Activated CD4-positive, alpha-beta memory T cell treated with anti-CD3 and anti-CD28 coated beads, Interleukin-2, amount 10 ng/mL, durations not matched to agents 7 days and 5 days (primary cell): ENCODE measurements at places on chromosomes 4 and X. TPM values are rescaled to one million over a fixed set of nuclear protein-coding genes. Genes with fewer than 3 reads are reported as not detected.
A peak's percentile ranks its signal among the peaks of the same experiment; 100 is the strongest.

DNA sequence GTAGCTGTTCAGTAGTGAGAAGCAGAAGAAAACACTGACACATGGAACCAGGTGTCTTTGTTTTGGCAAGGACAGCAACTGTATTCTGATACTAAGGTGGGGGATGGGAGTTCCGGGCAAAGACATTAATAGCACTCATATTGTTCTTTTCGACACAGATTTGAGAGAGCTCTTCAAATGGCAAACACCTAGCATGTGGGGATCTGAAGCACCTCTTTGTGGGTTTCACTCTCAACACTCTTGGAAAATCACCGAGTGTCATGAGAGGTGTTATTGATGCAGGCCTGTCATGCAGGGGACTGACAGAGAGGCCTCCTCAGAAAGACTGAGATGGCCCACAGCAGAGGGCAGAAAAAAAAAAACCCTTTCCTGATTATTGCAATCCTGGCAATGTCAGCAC is 228.4 kb upstream of the VCX start:
- DNase-seq: no peak
- H3K4me1 ChIP-seq: no peaks in the 10 kb centered on the region
- no peaks in the 10 kb centered on the region for H3K27me3 ChIP-seq
- no peak overlapping the region for H3K27ac ChIP-seq
- H3K4me3 ChIP-seq: no peak overlapping the region

DNA sequence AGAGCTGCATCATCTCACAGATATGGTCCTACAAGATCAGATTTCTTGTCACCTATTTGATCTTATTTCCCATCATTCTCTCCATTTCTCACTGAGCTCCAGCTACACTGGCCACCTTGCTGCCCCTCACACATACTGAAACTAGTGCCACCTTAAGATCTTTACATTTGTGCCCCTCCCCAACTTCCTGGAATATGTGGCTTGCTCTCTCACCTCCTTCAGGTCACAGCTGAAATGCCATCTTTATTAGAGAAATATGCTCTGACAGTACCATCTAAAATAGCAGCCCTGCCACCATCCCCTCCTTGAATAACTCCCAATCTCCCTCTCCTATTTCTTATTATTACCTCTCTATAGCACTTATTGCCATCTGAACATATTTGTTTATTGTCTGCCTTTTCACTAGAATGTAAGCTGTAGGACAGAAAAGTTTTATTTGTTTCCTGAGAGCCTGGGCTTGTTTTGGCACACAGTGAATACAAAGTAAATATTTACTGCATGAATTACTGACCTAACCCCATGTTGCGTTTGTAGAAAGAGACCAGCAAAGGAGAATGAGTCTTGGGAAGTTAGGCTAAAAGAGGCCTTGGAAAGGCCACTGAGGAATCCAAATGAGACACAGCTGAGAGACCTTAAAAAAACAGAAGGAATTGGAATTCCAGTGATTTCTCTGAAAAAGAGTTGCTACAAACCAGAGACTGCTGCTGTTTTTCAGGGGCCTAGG is 22.7 kb downstream of the DYNLT3 start:
- peaks cover 20% of the 10 kb centered on the region for H3K4me1 ChIP-seq
- no peaks in the 10 kb centered on the region for H3K36me3 ChIP-seq
- H3K4me3 ChIP-seq: no peak overlapping the region
- DNase-seq: no peak
- H3K27me3 ChIP-seq: no peaks in the 10 kb centered on the region

OPN1MW2 gene
- not detected for total RNA-seq

- H3K27ac ChIP-seq: no peak overlapping the region
- peaks cover 9% of the 10 kb centered on the region for H3K27me3 ChIP-seq
- H3K4me1 ChIP-seq: peaks cover 51% of the 10 kb centered on the region
- DNase-seq: no peak
Measured at GRCh38 chr4:168857009-168857408, 153.0 kb downstream of the CBR4 start.

DNA sequence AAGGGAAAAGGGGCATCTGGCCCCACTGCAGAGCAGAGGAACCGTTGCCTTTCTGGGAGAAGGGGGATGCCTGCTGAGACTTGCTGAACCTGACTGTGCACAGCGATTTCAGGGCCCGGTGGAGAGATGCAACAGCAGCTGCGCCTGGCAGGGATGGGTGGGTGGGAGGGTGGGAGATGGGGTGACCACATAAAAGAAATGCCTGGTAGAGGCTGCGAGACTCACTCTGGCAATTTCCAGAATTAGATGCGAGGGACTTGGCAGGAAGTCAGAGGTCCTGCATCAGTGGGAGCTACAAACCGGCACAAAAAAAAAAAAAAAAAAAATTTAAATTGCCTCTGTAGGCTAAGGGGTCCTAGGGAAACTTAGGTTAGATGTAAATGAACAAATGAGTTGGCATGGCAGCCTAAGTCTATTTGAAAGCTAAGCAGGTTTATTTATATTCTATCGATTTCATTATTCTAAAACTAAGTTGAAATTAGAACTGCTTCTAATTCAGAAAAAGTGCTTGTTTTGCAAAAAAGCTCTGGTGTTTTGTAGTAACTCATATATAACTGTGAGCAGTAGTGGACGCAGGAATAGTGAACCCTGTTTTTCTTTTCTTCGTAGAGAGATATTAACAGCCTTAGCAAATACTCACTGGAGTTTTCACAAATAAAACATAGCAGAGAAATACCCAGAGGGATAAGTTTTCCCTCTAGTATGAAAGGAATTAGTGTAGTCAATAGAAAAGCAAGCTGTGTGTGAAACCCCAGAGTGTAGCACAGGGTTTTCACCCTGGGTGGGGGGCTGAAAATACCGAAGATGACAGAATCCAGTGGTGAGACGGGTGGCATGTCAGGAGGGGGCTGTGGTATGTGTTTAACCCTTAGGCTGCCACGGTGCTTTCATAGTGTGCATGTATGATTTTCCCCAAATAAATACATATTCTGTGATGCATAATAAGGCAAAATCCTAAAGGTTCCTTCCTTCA is 130.1 kb downstream of the EGF start:
- no peak overlapping the region for H3K4me3 ChIP-seq
- peaks cover 2% of the 10 kb centered on the region for H3K4me1 ChIP-seq
- no peaks in the 10 kb centered on the region for H3K36me3 ChIP-seq
- no peak overlapping the region for H3K27ac ChIP-seq
- DNase-seq: no peak
- H3K27me3 ChIP-seq: peaks cover 6% of the 10 kb centered on the region

DNA sequence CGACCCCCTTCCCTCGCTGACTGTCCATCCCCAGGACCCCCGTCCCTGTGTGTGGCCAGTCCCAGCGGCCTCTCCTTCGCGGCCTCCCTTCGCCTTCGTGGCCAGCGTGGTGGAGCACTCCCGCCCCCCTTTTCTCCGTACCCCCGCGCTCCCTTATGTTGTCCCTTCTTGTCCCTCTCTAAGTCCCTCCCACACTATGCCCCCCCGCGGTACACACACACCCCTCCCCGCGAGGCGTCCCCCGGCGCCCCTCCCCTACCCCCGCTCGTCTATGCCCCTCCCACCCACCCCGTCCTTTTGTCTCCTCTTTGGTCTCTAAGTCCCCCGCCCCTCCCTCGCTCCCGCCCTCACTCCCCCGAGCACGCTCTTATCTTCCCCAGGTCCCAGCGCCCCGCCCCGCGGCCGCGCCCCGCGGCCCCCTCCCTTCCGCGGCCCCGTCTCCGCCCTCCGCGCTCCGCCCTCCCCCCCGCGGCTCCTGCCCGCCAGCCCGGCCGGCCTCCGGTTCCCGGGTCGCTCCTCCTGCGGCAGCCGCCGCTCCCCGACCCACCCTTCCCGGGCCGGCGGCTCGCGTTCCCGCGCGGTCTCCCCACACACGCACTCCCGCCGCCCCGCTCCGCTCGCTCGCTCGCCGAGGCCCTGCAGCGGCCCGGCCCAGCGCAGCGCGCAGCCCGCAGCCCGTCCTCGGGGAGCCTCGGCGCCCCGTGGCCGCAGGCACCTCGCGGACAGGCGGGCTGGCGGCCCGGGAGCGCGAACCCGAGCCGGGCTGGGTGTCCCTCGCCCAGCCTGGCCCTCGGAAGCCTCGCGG is 26.3 kb downstream of the UTP14A start:
- peak; percentile 87 for DNase-seq
- peaks cover 6% of the 10 kb centered on the region for H3K4me1 ChIP-seq
- peak overlapping the region; percentile 80 for H3K4me3 ChIP-seq
- H3K27ac ChIP-seq: peak overlapping the region; percentile 91

DNA sequence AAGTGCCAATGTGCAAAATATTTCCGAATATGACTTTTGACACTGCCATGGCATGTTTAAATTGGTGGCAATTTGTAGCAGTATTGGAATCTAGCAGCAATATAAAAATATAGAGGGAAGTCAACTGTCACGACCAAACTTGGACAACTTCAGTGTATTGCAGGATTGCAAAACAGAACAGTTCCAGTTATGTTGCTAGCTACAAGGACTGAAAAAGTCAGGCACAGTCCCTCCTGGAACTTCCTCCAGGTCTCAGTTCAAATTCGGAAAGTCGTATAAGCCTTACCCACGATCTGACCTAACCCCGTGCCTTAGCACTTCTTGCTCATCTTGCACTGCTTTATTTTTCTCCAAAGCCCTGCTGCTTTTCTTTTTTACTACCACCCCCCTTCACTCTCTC is 390.0 kb upstream of the GALNT7 start:
- H3K4me3 ChIP-seq: no peak overlapping the region
- H3K36me3 ChIP-seq: no peaks in the 10 kb centered on the region
- H3K27me3 ChIP-seq: no peaks in the 10 kb centered on the region
- no peak overlapping the region for H3K27ac ChIP-seq

DNA sequence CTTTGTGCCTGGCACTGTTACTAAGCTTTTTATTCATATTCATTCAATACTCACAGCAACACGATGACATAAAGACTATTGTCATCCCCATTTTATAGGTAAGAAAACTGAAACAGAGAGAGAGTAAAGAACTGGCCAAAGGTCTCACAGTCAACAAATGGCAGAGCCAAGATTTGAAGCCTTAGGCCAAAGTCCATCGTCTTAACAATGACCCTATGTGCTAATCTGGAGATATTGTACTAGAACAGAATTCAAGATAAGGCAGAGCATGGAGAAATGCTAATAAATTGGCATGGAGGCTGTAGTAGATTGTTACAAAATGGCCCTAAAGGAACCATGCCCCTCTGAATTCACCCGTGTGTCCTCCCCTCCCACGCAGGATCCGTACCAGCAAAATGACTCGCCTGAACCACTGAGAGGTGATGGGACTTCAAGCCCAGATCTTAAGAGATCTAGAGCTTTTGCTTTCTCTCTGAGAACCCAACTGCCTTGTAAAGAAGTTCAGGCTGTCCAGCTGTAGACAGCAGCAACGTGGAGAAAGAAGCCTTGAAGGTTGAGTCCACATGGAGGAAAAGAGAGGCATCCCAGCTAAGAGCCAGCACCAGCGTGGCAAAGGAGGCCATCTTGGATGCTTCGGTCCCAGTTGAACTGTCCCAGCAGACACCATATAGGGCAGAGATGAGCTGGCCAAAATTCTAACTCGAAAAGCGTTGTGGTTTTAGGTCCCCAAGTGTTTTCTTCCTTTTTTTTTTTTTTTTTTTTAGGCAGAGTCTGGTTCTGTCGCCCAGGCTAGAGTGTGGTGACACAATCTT is 52.8 kb upstream of the RBM47 start:
- peaks cover 5% of the 10 kb centered on the region for H3K4me1 ChIP-seq
- no peak overlapping the region for H3K27ac ChIP-seq
- H3K36me3 ChIP-seq: peaks cover 3% of the 10 kb centered on the region
- H3K4me3 ChIP-seq: no peak overlapping the region
- DNase-seq: no peak
- peaks cover 2% of the 10 kb centered on the region for H3K27me3 ChIP-seq

- H3K4me3 ChIP-seq: no peak overlapping the region
- no peaks in the 10 kb centered on the region for H3K4me1 ChIP-seq
- H3K27me3 ChIP-seq: no peaks in the 10 kb centered on the region
- no peak for DNase-seq
- no peaks in the 10 kb centered on the region for H3K36me3 ChIP-seq
Measured at GRCh38 chrX:70907900-70908299, 611 bp downstream of the TEX11 start.

CLDN2 gene
- total RNA-seq: not detected

GAGE13 gene
- not detected for total RNA-seq

CORIN gene
- total RNA-seq: 0.08 TPM
